Caco-2 (cell line): ENCODE measurements at places on chromosomes 5 and 9. TPM values are rescaled to one million over a fixed set of nuclear protein-coding genes. Genes with fewer than 3 reads are reported as not detected.

DNA sequence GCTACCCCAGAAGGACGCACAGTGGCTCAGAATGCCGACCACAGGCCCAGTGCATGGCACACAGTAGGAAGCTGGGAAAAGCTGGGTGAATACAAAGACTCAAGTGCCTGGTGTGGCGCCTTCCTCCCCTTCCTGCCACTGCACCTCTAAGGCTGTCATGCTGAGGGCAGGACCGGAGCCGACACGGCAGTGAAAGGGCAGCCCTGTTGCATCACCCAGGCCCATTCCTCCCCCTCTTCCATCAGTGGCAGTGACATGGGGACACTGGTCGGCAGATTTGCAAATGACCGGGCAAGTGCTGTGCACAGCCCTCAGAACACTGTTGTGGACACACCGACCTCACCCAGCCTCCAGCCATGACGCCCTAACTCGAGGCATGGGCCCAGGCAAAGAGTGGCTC is 84.0 kb downstream of the STK10 start:
- peaks cover 16% of the 10 kb centered on the region; the same call in 1 of the 2 replicates for H3K4me1 ChIP-seq
- H3K27me3 ChIP-seq = no peaks in the 10 kb centered on the region
- H3K4me3 ChIP-seq = no peak overlapping the region
- H3K36me3 ChIP-seq = no peaks in the 10 kb centered on the region

DNA sequence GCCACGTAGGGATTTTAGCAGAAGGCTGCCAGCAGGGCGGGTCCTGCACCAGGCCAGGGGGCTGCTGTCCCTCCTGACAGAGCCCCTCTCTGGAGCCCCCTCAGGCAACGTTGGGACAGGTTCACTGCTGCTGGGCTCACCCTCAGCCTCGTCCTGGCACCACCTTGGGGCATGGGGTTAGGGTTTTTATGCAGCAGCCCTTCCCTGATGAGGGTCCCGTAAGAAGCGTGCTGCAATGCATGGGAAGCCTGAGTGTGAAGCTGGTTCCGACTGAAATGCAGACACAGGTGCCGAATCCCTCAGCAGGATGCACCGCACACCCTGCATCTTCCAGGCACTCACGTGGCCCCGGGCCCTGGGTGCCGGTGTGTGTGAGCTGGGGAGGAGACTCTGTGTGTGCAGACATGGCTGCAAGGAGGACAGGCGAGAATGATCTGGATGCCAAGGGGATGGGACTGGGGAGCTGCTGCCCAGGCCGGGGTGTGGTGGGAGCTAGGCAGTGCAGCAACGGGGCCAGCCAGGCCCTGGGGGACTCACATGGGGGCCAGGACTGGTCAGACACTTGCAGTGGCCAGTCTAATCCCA is 27.1 kb downstream of the ZDHHC11B start:
- no peak for DNase-seq
- peaks cover 6% of the 10 kb centered on the region; the same call in 1 of the 2 replicates for H3K4me1 ChIP-seq
- no peaks in the 10 kb centered on the region for H3K27me3 ChIP-seq
- no peak overlapping the region for H3K4me3 ChIP-seq
- no peak overlapping the region for H3K27ac ChIP-seq

- H3K36me3 ChIP-seq = no peaks in the 10 kb centered on the region
- no peak for DNase-seq
- H3K4me3 ChIP-seq = no peak overlapping the region
- no peaks in the 10 kb centered on the region for H3K4me1 ChIP-seq
These were observed 427.5 kb upstream of the KIF2A start for GRCh38 chr5:61878471-61878870.

The LIFR gene
- total RNA-seq = 4.8 and 5.1 TPM in 2 replicates

DNA sequence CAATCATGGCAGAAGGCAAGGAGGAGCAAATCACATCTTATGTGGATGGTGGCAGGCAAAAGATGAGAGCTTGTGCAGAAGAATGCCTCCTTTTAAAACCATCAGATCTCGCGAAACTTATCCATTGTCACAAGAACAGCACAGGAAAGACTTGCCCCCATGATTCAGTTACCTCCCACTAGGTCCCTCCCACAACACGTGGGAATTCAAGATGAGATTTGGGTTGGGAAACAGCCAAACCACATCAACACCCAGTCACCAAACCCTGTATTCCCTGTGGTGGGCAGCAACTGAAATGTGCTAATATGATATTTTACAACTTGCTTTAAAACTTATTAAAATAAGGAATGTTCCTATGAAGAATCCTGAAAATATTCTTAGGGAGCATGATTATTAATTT is 54.2 kb downstream of the RASGRF2 start:
- no peak for DNase-seq
- no peak overlapping the region for H3K27ac ChIP-seq
- H3K36me3 ChIP-seq = no peaks in the 10 kb centered on the region
- no peaks in the 10 kb centered on the region for H3K27me3 ChIP-seq
- H3K4me1 ChIP-seq = no peaks in the 10 kb centered on the region

DNA sequence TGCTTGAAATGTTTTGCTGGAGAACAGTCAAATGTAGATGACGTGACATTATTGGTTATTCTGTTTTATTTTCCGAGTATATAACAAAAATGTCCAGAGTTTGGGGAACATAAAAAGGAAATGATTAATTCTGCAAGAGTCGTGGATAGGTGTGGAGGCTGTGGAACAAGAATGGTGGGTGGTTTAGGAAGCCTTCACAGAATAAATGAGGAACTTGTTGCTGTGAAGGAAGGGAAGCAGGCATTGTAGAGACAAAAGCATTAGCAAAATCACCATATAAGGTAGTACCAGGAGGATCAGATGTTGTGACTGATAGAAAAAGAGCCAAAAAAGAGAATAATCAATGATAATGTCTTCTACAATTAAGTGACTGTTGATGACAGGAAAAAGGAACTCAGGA is 66.2 kb upstream of the CNTLN start:
- H3K27me3 ChIP-seq = no peaks in the 10 kb centered on the region
- no peaks in the 10 kb centered on the region for H3K36me3 ChIP-seq

- peaks cover 1% of the 10 kb centered on the region; the same call in 1 of the 2 replicates for H3K36me3 ChIP-seq
- H3K4me1 ChIP-seq = peaks cover 10% of the 10 kb centered on the region
- H3K4me3 ChIP-seq = no peak overlapping the region
- no peaks in the 10 kb centered on the region for H3K27me3 ChIP-seq
- DNase-seq = no peak
These were observed 2.1 kb downstream of the MAMDC4 start for GRCh38 chr9:136854113-136854841.

- no peak for DNase-seq
- H3K27ac ChIP-seq = no peak overlapping the region
- no peaks in the 10 kb centered on the region; the same call in 1 of the 2 replicates for H3K4me1 ChIP-seq
- H3K36me3 ChIP-seq = no peaks in the 10 kb centered on the region
- no peaks in the 10 kb centered on the region for H3K27me3 ChIP-seq
These were observed 37.5 kb upstream of the IQGAP2 start for GRCh38 chr5:76365561-76365960.

DNA sequence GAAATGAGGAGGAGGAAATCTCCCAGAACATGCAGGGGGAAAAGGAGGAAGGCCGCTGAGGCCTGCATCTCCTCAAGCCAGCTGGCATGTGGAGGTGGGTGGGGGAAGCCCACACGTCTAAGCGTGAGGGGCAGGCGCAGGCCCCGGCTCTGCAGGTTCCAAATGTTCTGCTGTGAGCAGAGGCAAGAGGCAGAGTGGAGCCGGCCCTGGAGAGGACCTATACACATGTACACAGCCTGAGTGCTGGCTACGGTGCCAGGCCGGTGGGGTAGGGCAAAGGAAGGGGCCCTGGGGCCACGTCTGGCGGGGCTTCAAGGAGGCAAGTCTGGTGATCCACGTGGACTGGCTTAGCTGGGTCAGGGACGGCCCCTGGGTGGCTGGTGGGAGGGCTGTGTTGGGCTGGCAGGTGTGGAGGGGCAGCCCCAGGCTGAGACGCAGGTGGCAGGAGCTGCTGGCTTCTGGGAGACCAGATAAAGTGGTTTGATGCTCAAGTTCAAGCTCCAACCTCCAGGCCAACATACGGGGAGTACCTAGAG is 26.4 kb downstream of the LPCAT1 start:
- DNase-seq = no peak
- H3K27ac ChIP-seq = no peak overlapping the region
- no peaks in the 10 kb centered on the region for H3K36me3 ChIP-seq
- H3K4me3 ChIP-seq = no peak overlapping the region
- H3K4me1 ChIP-seq = no peaks in the 10 kb centered on the region

GRCh38 chr9:74887041-74887980 is at the start of gene TRPM6:
Gene TRPM6 (minus strand): TSS chr9:74887921. CDS start chr9:74887856, 65 bp downstream.
- H3K27me3 ChIP-seq = no peaks in the 10 kb centered on the region
- H3K27ac ChIP-seq = peak within 1 kb of the TSS; percentile 32
- DNase-seq = peak; percentile 59

The INSL6 gene
- not detected in 2 replicates for total RNA-seq

DNA sequence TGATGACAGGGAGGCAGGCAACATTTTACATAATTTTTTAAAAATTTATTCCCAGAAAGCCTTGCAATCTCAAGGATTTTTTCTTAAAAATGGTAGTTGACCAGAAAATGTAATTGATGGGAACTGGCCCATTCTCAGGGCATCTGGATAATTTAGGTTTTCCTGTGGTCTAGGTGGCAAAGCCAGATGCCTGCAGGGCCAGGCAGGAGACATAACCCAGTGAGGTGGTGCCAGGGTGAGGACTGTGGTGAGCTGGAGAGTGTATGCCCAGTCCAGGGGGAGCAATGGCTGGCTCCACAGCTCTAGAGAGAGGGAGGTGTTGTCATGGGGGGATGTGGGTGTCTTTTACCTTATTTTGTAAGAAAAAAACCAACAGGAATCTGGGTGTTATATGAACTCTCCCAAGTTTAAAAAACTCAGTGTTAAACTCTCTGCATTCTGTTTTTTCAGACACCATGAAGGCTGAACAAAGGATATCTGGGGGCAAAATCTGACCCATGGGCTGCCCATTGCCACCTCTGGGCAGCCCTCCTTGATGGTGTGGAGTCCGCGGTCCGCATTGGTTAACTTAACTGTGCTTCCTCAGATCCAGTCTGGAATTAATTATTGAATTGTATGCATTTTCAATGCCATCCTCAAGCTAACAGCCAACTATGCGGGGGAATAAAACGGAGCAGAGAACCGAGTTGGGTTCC is 43.9 kb downstream of the BOD1 start:
- H3K4me1 ChIP-seq = peaks cover 3% of the 10 kb centered on the region; the same call in 1 of the 2 replicates
- H3K27me3 ChIP-seq = no peaks in the 10 kb centered on the region
- peak overlapping the region; percentile 17; the same call in 1 of the 2 replicates for H3K4me3 ChIP-seq

- no peaks in the 10 kb centered on the region for H3K36me3 ChIP-seq
- H3K27me3 ChIP-seq = no peaks in the 10 kb centered on the region
- no peak overlapping the region for H3K27ac ChIP-seq
- no peaks in the 10 kb centered on the region for H3K4me1 ChIP-seq
These were observed 698.0 kb downstream of the CETN3 start for GRCh38 chr5:89711526-89711925.

DNA sequence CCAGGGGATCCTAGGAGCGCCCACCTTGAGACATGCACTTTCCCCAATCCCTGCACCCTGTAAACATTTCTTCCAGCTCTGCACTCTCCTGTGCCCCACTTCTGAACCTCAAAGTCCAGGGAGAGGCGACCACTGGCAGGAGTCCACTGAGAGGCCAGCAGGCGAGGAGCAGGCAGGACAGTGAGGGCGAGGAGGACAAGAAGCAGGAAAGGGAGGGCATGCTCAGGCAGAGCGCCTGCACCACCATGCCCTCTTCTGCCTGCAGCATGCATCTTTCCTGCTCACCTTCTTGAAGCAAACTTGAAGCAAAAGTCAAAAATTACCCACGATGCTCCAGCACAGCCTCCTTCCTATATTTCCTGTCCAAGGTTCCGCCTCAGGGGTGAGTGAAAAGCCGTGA is 10.1 kb downstream of the ARSB start:
- H3K4me1 ChIP-seq = peaks cover 22% of the 10 kb centered on the region
- no peak for DNase-seq

GRCh38 chr9:5263351-5264218 is 32.4 kb downstream of the INSL4 start:
- H3K27ac ChIP-seq = no peak overlapping the region
- H3K4me1 ChIP-seq = peaks cover 5% of the 10 kb centered on the region; the same call in 1 of the 2 replicates
- H3K36me3 ChIP-seq = no peaks in the 10 kb centered on the region
- no peaks in the 10 kb centered on the region for H3K27me3 ChIP-seq

GRCh38 chr9:96156171-96156974 is 145.6 kb downstream of the HSD17B3 start:
- no peaks in the 10 kb centered on the region for H3K27me3 ChIP-seq
- H3K4me1 ChIP-seq = no peaks in the 10 kb centered on the region
- DNase-seq = no peak
- H3K4me3 ChIP-seq = no peak overlapping the region
- no peaks in the 10 kb centered on the region for H3K36me3 ChIP-seq
- H3K27ac ChIP-seq = no peak overlapping the region

DNA sequence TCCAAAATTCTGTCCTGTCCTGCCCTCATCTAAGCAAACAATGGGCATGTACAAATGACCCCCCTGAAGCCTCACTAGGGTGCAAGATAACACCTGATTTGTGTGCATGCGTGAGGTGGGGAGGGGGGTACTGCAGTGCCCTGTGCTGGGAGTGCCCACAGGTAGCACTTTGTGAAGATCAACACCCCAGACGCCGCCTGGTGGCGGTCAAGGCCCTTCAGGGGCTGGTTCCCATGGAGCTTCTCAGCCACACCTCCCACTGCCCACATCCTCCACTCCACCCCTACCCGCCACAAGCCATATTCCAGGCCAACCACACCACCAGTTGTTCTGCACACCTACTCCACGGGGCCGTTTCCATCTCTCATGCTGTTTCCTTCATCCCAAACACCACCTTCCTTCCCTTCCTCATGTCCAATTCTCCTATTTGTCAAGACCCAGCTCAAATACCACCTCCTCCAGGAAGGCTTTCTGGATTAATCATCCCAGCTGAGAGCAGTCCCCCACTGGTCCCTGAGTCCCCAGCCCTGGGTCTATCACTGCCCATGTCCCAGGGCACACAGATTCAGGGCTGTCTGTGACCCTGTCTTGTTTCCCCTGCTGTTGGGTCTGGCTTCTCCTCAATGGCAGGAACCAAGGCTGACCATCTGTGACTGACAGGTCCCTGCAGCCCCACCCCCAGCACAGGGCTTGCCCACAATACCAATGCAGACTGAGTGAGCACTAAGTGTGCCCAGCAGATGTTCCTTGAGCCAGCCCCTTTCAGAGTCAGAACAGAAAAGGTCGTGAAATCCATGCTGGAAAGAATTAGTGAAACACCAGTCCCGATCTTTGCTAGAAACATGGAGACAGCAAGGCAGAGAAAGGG is 178.4 kb downstream of the PAX5 start:
- H3K27ac ChIP-seq = no peak overlapping the region
- no peak overlapping the region for H3K4me3 ChIP-seq
- DNase-seq = peak; percentile 57
- peaks cover 9% of the 10 kb centered on the region; the same call in 1 of the 2 replicates for H3K4me1 ChIP-seq

DNA sequence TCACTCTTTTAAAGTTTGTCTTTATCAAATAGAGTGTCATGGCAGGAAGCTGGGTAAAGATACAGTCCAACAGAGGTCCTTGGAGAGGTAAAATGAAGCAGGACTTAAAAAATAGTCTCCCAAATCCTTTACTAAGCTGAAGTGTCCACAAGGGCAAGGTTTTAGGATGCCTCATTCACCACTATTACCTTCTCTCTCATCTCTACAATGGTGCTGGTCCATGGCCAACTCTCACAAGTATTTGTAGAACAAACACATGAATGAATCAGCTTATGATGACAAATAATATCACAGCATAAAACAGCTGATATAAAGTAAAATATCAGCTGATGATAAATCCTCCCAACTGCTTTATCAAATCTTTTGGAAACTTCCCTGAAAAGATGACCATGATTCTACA is 162.3 kb upstream of the ZNF462 start:
- H3K36me3 ChIP-seq = no peaks in the 10 kb centered on the region
- H3K4me1 ChIP-seq = no peaks in the 10 kb centered on the region
- DNase-seq = no peak
- H3K27me3 ChIP-seq = no peaks in the 10 kb centered on the region
- no peak overlapping the region for H3K27ac ChIP-seq
- H3K4me3 ChIP-seq = no peak overlapping the region
